Endodermal cell (in vitro differentiated cells): ENCODE measurements at places on chromosomes 5 and 9. TPM values are rescaled to one million over a fixed set of nuclear protein-coding genes. Genes with fewer than 3 reads are reported as not detected.

The PRUNE2 gene
- 4.3 and 6.8 TPM in 2 replicates for total RNA-seq

- DNase-seq = no peak
These were observed 941 bp downstream of the EXD3 start for GRCh38 chr9:137421838-137422603.

DNA sequence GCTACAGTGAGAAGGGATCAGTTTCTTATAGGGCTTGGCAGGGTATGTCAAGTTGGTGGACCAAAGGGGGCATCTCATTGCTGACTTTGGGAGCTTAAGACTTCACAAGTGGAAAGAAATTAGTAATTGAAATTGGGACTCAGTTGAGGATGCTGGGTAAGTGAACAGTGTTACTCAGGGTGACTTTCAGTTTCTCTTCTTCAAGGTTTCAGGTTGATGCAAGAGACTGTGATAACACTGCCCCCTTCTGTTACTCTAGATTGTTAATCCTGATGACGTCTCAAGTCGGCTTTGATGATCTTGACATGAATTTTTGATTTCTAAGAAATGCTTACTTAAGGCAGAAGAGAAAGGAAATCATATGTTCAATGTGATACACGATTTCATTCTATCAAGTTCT, 21.3 kb downstream of the KCTD16 start:
- DNase-seq = no peak

GRCh38 chr5:81235287-81236072, 2.4 kb downstream of the CKMT2 start:
- no peak for DNase-seq

DNA sequence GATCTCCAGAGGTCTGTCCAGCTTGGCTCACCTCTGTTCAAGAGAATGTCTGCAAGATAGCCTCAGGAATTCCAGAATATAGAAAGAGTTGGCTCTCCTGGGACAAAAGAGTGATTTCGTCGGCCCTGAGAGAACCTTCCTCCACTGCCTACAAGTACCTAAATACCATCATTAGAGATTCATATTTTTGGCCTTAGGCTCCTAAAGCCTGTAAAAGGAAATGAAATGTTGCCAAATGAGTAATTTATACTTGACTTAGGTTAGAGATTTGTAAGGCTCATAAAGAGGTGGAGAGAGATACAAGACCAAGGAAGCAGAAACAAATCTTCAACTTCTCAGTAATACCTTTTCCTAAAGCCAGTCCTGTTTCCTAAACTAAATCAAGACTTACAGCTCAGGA, 146.2 kb downstream of the CCDC192 start:
- no peak for DNase-seq

- DNase-seq = no peak
These were observed 365.7 kb downstream of the OSTF1 start for GRCh38 chr9:75454043-75454442.
